CD4-positive, CD25-positive, alpha-beta regulatory T cell (primary cell): ENCODE measurements at places on chromosomes 3 and 15. TPM values are rescaled to one million over a fixed set of nuclear protein-coding genes. Genes with fewer than 3 reads are reported as not detected.

GRCh38 chr15:26197719-26198118 is 334.6 kb upstream of the ATP10A start:
- no peaks in the 10 kb centered on the region for H3K27me3 ChIP-seq
- no peak overlapping the region for H3K4me3 ChIP-seq
- H3K4me1 ChIP-seq: no peaks in the 10 kb centered on the region
- no peak overlapping the region for H3K27ac ChIP-seq

The LARP6 gene
- total RNA-seq: not detected

The PRSS50 gene
- not detected for total RNA-seq

DNA sequence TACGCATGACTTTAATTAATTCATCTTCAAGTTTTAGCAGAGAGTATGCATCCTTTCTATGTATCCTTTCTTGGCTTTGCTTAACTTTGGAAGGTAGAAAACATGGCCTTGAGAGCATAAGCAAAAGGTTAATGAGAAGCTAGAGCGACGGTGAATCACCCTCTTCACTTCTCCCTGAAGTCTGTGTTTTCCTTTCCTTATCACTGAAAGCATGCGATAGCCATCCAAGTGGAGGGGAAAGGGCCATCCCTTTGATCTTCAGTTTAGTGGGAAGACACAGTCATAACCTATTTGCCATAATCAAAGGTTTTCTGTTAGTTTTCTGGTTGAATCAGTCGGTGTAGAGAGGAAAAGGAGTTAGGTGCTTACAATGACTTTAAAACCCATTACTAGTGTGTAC is 354.0 kb upstream of the ROBO2 start:
- H3K4me1 ChIP-seq: no peaks in the 10 kb centered on the region
- no peak overlapping the region for H3K27ac ChIP-seq
- no peaks in the 10 kb centered on the region for H3K36me3 ChIP-seq

The STRA6 gene
- not detected for total RNA-seq

DNA sequence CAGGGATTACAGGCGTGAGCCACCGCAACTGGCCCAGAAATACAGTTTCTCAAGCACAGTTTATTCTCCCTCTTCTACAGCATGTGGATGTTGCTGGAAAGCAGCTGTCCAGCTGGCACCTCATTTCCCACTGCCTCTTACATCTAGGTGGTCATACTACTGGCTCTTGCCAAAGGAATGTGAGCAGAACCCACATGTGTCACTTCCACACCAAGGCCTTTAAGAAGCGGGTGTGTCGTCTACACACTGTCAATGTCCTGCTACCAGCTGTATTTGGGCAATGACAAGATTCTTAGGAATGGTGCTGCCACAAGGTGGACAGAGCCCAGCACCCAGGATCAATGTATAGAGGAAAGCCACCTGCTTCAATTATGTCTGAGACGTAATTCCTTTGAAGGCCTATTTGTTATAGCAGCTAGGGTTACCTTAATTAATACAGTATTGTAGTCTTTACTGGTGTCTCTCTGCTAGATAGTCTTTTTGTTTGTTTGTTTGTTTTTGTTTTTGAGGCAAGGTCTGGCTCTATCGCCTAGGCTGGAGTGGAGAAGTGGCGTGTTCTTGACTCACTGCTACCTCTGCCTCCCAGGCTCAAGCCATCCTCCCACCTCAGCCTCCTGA is 15.1 kb upstream of the RAB7A start:
- no peak for DNase-seq
- H3K4me3 ChIP-seq: no peak overlapping the region
- no peaks in the 10 kb centered on the region for H3K36me3 ChIP-seq
- H3K4me1 ChIP-seq: peaks cover 11% of the 10 kb centered on the region

DNA sequence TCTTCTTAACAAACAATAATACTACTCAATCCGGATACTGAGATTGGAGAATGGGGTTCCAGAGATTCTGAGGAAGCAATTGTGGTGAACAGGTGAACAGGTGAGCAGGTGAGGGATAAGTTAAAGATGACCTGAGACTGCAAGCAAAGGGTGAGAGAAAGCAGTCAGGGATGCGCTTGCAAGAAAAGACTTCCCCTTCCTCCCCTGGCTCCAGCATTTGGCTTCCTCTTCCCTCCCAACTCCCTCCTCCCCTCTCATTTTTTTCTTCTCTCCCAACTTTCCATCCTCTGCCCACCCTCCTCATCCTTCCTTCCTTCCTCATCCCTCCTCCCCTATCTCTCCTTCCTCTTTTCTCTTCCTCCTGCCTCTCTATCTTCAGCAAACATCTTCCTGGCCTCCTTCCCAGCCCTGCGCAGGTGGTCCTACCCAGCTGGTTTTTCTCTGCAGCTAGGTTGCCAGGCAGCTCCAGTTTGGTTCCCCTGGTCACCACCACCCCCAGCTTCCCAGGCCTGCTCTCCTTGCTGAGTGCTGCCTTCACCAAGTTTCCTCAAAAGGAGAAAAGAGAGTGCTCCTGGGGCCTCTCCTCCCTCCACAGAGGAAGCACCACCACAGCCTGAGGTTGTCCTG is 10.4 kb upstream of the VIPR1 start:
- no peak overlapping the region for H3K4me3 ChIP-seq
- H3K27ac ChIP-seq: no peak overlapping the region
- H3K4me1 ChIP-seq: no peaks in the 10 kb centered on the region
- H3K36me3 ChIP-seq: no peaks in the 10 kb centered on the region
- peaks cover 2% of the 10 kb centered on the region for H3K27me3 ChIP-seq
- no peak for DNase-seq
